NCI-H1930 (cell line): ENCODE measurements at places on chromosomes 5 and 9.

- DNase-seq = no peak
These were observed 199.5 kb downstream of the MAST4 start for GRCh38 chr5:66795682-66796081.

DNA sequence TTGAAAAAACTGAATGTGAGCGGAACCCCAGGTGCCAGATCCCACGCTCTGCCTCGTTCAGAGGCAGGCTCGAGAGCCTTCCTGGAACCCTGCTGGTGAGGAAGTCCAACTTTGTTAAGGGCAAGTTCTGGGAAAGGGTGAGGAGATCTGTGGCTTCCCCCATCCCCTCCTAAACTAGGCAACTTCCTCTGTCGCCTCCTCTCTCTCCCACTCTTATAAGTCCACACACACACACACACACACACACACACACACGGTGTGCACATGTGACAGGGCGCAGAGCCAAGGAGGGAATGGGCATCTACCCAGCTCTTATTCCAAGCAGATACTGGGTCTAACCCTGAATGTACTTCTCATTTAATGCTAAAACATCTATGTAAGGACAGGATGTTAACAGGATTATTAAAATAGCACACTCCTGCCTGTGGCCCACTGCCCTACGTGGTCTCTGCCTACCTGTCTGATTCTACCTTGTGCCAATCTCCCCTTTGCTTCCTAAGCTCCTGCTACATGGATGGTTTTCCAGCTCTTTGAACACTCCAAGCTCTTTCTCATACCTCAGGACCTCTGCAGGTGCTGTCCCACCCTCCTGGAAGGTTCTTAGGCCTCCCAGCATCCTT, 72.4 kb upstream of the FBXW11 start:
- DNase-seq = no peak

DNA sequence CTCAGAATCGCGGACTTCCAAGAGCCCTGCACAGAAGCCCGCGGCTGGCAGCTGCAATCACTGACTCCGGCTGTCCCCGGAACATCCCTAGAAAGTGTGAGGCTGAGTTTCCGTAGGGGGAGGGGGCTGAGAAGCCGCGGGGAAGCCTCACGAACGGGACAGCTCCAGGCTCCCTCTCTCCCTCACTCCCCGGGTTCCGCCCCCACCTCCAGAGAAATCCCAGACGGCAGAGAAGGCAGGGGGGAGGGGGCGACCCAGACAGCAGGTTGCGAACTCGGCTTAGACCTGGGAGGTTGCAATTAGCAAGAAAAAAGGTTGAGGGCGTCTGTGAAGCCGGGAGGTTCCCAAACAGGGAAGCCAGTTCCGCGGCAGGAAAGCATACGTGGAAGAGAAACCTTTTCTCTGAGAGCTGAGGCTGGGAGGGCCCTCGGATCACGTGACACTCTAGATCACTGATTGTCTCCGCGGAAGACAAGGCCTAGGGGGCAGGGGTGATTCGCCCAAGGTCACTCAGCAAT, 73.8 kb upstream of the CPLX2 start:
- DNase-seq = peak; percentile 30

- no peak for DNase-seq
These were observed 1.9 kb downstream of the MACROH2A1 start for GRCh38 chr5:135397084-135397483.

GRCh38 chr5:2746561-2747032, 4.9 kb downstream of the IRX2 start:
- no peak for DNase-seq

- DNase-seq = no peak
These were observed 1.1 kb downstream of the RALGDS start for GRCh38 chr9:133119846-133120500.

DNA sequence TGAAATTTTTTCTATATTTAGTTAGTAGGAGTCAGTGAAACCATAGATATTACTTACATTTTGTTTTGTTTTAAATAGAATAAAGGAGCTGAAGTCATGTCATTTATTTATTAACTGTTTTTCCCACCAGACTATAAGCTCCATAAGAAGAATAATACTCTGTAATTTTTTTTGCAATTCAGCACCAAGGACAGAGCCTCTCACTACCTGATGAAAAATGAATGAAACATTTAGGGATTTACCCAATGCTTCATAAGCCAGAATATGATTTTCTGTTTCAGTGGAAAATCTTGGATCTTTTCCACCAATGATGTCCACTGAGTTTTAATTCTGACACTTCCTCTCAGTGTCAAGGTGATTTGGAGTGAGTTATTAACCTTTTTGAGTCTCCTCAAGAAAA, 624.9 kb upstream of the GRAMD2B start:
- DNase-seq = no peak

DNA sequence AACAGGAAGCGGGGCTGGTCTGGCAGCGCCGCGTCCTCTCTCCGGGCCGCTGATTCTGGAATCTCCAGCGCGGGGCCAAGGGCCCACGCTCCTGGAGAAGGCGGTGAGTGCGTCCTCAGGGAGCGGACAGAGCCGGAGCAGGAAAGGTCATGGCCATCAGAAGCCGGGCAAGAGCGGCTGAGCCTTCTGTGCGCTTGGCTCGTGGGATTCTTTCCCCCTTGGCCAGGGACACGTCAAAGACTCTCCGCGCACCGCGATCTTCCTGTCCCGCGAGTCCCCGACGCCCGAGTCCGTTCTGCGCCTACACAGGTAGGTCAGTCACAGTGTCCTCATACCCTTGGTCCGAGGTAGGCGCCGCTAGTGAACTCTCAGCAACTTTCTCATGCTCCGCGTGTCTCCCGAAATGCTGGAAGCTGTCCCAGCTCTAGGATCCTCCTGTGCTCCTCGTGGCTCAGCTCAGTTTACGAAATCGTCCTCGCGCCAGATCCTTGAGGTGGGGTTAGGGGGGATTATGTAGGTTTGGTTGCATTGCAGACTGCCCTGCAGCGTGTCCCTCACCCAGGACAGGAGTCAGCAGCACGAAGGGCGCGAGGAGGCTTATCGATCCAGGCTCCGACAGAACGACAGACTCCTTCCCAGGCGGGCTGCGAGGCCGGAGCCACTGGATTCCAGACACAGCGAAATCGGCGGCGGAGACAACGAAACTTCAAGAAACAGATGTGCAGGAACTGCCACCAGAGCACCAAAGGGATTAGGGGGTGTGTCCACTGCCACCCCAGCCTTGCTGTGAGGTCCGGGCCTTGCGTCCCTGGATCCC, 8.7 kb downstream of the LHX6 start:
- no peak for DNase-seq

DNA sequence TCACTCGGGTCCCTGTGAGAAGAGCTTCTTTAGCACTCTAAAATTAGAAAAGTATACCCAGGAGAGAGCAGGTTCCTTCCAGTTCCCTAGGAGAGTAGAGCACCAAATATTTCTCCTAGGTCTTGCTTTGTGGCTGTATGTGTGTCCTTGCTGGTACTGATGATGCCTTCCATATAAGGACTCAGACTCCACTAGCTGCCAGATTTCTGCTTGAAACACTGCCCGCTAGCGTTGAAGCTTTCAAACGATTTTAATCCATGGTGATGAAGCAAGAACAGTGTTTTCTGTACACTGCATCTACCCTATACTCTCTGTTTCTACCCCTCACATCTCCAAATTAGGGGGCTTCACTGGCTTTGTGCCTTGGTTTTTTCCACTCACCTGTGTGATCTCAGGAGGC, 2.4 kb upstream of the SMC2 start:
- DNase-seq = no peak

GRCh38 chr5:173035904-173036707, 20.0 kb upstream of the CREBRF start:
- no peak for DNase-seq

DNA sequence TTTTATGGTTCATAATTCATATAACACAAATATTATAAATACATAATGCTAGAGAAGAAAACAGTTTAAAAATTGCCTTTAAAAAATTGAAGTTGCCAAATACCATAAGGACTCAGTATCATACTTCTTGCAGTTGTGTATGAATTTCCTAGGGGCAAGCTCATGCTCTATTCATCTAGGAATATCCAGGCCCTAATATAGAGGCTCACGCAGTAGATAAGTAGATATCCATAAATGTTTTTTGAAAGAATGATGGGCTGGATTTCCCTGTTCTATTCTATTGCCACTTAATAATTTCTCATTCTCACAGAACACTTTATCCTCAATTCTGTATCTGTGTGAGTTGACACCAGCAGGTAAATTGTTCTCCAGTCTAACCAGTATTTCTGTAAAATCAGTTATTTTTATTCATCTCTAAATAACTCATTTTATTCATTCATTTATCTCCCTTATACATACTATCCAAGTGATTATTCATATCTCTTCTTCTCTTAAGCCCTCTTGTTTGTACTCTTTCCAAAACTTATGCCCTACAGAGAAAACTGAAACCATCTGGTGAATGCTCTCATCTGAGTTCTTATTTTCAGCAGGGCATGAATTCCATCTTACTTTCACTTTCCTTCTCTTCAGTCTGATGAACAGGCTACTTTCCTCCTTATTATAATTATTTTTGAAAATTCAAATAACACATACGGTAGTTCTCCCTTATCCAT, 97.1 kb downstream of the SLC44A1 start:
- DNase-seq = no peak

GRCh38 chr9:35856882-35857281, 13.3 kb downstream of the OR13J1 start:
- no peak for DNase-seq

DNA sequence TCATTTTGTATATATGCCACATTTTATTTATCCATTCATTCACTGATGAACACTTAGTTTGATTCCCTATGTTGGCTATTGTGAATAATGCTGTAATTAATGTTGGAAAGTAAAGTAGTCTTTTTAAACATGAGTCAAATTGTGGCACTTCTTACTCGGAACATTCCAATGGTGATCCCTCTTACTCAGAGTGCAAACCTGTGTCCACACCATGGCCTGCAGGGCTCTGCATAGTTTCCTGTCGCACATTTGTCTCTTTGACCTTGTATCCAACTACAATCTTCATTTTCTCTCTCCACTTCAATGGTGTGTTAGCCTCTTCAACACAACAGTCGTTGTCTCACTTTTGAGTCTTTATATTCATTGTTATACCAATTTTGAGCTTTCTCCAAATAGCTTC, 98.1 kb upstream of the PAPPA start:
- DNase-seq = no peak

GRCh38 chr5:110361471-110361870, 365.0 kb downstream of the TMEM232 start:
- no peak for DNase-seq

DNA sequence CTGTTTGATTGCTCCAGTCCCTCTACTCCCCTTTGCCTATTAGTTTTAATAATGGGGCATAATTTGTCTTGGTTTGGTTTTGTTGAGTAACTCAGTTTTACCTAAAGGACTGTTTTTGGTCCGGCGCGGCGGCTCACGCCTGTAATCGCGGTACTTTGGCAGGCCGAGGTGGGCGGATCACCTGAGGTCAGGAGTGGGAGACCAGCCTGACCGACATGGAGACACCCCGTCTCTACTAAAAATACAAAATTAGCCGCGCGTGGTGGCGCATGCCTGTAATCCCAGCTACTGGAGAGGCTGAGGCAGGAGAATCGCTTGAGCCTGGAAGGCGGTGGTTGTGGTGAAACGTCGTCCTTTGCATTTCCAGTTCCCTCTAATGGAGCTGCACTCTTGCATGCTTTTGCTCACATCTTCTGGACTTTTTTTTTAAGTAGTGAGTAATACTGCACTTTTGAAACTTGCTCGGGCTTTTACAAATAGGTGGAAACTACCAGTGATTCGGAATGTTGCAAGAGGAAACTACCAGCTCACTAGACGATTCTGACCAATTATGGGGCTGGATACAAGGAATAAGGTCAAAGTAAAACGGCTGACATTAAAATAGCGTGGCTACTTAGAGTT, 721 bp upstream of the MAML1 start:
- DNase-seq = no peak

DNA sequence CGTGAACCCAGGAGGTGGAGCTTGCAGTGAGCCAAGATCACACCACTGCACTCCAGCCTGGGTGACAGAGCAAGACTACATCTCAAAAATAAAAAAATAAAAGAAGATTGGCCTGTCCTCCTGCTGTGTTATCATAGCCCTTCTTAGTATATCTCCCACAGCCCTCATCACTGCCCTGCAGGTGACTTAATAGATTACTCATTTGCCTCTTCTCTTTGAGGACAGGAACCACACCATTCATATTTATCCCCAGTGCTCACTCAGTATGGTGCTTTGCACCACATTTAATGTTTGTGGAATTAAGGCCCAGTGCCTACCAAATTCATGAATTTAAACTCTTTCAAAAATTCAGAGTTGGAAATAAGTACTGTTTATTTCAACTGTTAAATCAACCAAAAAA, 10.3 kb downstream of the IDNK start:
- DNase-seq = no peak

DNA sequence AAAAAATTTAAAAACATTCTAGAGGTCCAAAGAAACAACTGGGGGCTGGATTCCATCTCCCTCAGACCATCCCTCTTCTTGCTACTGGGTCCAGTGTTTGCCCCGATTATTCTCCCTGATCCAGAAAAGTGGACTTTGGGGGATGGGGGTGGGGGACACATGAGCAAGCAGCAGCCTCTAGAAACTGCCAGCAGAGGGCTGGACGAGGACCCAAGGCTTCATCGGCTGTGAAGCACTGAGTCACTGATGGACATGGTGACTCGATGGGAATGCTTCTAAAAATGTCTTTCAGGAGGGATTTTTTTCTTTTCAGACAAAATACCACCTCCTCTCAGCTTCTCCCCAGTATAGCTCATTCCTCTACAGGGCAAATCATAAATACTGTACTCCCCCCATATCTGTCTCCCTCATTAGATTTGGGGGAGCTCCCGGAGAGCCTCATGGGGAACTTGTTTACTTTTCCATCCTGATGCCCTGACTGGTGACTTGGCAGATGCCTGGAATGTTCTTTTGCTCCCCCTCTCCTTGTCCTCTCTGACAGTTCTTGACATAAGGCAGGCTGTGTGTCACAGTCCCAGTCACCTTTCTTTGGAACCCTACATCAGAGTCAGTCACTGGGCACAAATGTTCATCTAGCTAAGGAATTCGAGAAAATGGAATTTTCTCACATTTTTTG, 67.2 kb upstream of the STC2 start:
- DNase-seq = no peak

- no peak for DNase-seq
These were observed 59.6 kb downstream of the RPS23 start for GRCh38 chr5:82218374-82219156.

GRCh38 chr5:58828258-58828657, 245.4 kb downstream of the RAB3C start:
- no peak for DNase-seq

- no peak for DNase-seq
These were observed 39.2 kb downstream of the YIPF5 start for GRCh38 chr5:144131261-144131660.

GRCh38 chr5:56480705-56481427, 247.7 kb upstream of the ANKRD55 start:
- DNase-seq = no peak
